ENCODE measurements at places on chromosomes 12 and 14.

GRCh38 chr12:7109572-7109920 is 532 bp upstream of the C1RL start:
- no peak for DNase-seq

DNA sequence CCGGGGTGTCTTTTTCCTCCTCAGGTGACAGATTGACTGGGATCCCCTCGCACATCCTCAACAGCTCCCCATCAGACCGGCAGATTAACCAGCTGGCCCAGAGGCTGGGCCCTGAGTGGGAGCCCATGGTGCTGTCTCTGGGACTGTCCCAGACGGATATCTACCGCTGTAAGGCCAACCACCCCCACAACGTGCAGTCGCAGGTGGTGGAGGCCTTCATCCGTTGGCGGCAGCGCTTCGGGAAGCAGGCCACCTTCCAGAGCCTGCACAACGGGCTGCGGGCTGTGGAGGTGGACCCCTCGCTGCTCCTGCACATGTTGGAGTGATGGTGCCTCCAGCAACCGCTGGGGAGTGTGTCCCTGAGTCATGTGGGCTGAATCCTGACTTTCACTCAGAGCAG is 172.8 kb downstream of the CRADD start:
- DNase-seq: no peak

GRCh38 chr12:16198884-16199283 is 78.6 kb downstream of the SLC15A5 start:
- DNase-seq: no peak

DNA sequence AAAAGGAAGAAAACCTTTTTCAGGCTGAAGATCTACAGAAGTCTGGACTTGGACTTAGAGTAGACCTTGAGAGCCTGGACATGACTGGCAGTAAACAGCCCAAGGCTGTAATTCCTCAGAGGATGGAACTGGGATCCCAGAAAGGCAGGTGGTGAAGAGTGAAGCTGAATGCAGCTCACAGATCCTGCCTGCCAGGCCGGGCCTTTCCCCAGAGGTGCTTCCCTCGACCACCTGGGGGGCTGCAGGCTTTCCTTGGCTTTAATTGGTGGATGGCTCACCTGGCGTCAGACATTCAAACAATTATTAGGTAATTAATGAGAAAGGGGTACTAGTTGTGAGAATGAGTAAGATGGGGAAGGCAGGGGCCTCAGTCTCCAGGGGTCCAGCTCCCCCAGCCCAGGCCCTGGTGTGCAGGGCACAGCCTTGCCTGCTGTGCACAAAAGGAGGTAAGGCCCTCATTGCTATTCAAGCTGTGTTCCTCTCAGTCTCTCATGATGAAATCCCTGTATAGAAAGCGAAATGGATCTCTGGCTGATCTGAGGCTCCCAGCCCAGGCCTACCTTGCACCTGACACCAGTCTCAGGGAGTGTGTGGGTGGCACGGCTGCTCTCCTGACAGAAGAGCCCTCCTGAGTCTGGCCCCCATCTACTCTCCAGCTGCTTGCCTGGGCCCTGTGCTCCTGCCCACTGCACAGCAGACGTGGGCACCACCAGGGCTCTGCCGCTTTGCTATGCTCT is 63.0 kb upstream of the TCL1A start:
- no peak for DNase-seq

GRCh38 chr12:132108211-132108832 is 35.8 kb downstream of the DDX51 start:
- no peak for DNase-seq

- no peak for DNase-seq
These were observed 125.4 kb downstream of the DACT1 start for GRCh38 chr14:58763210-58763609.

DNA sequence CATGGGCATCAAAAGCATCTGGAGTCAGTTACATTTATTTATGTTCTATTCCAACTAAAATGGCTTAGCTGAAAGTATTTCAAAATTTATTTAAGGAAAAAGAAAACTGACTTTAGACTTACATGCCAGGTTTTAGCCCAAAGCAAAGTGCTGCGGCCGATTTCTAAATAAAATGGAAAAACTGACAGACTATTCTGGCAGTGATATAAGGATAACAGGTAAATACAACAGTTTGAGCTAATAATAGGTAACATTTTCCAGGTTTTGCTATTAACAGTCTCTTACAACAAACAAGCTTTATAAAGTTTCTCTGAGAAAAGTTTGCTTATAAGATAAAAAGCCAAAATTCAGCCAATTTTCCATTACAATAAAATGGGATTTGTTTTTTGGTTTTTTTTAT is 937.2 kb upstream of the FLRT2 start:
- DNase-seq: no peak

GRCh38 chr14:50036211-50036610 is 80.2 kb downstream of the VCPKMT start:
- no peak for DNase-seq

GRCh38 chr12:112907415-112908157 is 824 bp downstream of the OAS1 start:
- no peak for DNase-seq

- no peak for DNase-seq
These were observed 19.7 kb downstream of the FGD4 start for GRCh38 chr12:32418903-32419519.

DNA sequence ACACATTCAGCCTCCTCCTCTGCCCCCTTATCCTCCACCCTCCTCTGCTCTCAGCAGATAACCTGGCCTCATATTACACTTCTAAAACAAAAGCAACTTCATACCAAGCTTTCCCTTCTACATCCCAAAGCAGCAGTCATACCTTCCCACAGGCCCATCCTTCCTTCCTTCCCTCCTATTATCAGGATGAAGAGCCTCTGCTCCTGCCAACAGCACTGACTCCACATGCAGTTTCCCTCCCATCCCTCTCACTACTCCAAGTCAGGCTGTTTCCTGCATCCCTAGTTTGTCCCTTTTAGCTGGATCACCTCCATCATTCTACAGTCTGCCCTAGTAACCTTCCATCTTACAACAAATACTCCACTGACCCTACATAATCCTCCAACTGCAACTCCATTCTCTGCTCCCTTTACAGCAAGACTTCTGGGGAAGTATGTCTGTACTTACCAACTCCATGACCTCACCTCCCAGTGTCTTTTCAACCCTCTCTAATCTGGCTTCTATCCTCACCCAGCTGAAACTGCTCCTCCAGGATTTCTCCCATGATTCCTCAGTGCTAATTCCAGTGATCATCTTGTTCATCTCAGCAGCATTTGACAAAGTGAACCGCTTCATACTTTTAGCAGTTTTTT is 4.9 kb upstream of the YEATS4 start:
- DNase-seq: no peak

DNA sequence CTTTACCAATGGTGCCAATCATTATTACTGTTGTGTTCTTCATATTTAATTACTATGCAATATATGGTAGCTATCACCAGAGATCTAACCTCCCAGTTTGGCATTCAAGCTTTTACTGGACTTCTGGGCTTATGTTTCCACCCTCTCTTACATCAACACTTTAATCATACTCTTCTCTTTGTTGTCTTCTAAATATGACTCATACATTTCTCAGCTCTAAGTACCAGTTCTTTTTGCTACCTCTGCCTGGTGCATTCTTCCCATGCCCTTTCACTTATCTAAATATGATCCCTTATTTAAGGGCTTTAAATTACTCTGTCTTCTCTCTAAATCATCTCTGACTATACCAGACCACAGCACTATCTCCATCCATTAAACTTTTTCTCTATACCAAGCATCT is 246.1 kb upstream of the CCDC196 start:
- no peak for DNase-seq

- no peak for DNase-seq
These were observed 30.6 kb upstream of the SLC38A2 start for GRCh38 chr12:46402941-46403718.

- no peak for DNase-seq
These were observed 170.0 kb upstream of the SLC16A7 start for GRCh38 chr12:59425798-59426197.

DNA sequence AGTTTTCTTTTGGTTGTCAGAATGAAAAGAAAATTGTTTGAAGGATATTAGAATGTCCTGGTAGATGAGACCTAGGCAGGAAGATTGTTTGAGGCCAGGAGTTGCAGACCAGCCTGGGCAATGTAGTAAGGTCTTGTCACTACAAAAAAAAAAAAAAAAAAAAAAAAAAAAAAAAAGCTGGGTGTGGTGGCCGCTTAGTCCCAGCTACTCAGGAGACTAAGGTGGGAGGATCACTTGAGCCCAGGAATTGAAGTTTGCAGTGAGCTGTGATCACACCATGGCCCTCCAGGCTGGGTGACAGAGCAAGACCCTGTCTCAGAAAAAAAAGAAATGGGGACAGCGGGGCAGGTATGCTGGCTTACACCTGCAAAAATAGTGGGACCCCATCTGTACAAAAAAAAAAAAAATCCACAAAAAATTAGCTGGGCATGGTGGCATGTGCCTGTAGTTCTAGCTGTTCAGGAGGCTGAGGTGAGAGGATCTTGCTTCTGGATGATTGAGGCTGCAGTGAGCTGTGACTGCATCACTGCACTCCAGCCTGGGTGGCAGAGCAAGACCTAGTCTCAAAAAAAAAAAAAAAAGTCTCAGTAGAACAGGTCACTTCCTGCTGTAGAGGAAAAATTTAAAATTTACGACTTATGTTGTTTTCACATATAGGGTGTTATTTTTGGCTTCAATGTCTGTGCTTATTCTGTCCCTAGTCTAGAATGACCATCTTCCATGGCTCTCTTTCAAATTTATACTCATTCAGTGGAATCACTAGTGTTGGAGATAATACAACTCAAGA is 70.7 kb downstream of the PPHLN1 start:
- no peak for DNase-seq

GRCh38 chr14:78972440-78972839 is 802.3 kb downstream of the NRXN3 start:
- DNase-seq: no peak

- DNase-seq: no peak
These were observed 76.3 kb downstream of the COX16 start for GRCh38 chr14:70283156-70283555.

- no peak for DNase-seq
These were observed 66.7 kb downstream of the DHRS2 start for GRCh38 chr14:23702656-23703426.

DNA sequence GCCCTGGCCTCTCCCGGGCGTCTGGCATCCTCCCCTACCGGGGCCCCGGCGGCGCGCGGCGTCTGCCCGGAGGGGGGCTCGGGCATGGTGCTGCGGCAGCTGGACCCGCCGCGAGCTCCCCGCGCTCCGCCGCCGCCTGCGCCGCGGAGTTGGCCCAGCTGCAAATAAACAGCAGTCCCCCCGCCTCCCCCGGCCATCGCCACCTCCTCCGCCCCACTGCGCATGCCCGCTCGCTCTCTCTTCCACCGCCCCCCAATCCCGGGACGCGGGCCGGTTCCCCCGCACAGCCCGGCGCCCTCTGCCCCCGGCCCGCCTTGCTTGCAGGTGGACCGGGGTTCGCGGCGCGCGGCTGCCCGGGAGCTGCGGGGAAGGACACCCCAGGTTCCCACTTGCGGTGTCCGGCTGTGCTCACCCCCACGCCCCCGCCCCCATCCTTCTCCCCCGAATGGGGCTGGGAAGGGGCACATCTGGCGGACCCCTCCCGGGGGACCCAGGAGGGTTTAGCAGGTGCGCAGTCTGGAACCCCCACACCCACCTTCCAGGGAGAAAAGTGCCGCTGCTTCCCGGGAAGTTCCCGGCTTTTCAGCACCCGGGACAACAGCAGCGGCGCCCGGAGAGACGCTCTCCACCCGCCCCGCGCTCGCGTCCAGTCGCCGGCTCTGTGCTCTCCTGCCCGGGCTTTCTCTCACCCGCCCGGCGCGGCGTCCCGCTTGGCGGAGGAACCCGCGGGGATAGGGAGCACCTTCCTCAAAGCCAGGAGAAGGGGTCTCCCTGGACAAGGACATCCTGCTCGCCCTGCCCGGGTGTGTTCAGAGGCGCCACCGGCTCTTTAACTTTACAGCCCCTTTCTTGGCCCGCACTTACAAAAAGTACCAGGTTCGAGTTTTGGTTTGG is at the start of gene TMTC1:
Gene TMTC1, minus strand, starts transcription at position 170 of the 894 bp plus-strand sequence. CDS start 191 bp downstream, outside the sequence.
- DNase-seq: peak; percentile 86

DNA sequence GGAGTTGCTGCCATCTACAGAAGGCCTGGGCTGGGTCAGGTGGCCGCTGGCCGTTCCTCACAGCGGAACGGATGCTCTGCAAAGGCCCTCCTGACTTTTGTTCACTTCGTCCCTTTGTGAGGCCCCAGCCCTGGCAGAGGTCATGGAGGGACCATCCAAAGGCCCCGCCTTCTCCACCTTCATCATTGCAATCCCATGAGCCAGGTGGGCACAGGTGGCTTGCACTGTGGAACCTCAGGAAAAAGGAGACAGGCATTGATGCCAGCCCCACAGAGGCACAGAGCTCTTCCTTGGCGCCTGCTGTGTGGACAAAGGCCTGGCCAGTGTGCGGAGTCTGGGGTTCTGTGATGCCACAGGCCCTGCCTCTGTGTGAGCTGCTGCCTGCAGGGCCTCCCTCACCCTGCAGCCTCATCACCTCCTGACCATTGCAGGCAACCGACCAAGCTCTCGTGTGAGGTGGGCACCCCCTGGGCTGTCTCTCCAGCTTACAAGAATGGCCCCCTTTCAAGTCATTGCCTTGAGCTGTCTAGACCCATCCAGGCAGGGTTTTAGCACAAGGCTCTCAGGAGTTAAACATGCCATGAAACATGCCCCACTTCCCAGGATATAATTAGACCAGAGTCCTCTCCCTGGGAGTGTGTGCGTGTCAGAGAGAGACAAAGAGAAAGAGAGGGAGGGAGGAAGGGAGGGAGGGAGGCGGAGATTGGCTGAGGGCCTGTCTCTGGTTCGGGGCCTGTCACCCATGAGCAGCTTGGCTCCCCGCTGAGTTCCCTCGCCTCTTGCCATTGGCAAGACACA is 19.3 kb downstream of the NFKBIA start:
- no peak for DNase-seq

DNA sequence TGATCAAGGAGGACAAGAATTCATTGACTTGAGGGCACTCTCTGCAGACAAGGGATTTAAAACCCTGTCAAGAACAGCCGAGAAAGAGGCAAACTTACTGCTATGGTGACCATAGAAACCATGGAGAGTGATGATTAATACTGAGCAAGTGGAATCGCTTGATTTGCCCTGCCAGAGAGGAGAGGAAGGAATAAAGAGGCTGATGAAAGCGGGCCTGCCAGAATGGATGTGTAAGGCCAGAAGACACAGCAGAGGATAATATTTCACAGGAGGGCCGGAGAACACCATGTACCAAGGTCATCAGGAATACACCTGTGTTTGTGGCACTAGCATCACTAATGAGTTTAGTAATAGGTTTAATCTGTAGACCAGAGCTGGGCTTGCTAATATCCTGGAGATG is 221.8 kb upstream of the DCN start:
- no peak for DNase-seq

DNA sequence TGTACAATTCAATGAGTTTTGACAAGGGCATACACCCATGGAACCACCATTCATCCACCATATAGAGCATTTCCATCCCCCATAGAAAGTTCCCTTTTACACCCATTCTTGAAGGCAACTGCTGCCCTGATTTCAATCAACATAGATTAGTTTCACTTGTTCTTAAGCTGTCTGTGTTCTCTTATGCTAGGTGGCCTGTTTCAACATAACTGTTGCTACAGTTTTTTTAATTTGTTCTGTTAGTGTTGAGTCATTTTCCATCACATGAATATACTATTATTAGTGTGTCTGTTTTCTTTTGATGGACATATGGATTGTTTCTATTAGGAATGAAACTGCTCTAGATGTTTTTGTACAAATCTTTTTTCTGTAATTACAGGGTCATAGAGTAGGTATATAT is 123.4 kb downstream of the PTPRQ start:
- DNase-seq: no peak

- no peak for DNase-seq
These were observed 4.2 kb upstream of the MLF2 start for GRCh38 chr12:6757028-6757690.

Data from progenitor cell of endocrine pancreas (in vitro differentiated cells).